ENCODE measurements at places on chromosomes 16 and 17.

- peak; percentile 88 for DNase-seq
Measured at GRCh38 chr17:41464682-41465081, 2.5 kb downstream of the KRT32 start.

GRCh38 chr16:26993511-26993910 lies 73.2 kb upstream of the C16orf82 start:
- no peak for DNase-seq

DNA sequence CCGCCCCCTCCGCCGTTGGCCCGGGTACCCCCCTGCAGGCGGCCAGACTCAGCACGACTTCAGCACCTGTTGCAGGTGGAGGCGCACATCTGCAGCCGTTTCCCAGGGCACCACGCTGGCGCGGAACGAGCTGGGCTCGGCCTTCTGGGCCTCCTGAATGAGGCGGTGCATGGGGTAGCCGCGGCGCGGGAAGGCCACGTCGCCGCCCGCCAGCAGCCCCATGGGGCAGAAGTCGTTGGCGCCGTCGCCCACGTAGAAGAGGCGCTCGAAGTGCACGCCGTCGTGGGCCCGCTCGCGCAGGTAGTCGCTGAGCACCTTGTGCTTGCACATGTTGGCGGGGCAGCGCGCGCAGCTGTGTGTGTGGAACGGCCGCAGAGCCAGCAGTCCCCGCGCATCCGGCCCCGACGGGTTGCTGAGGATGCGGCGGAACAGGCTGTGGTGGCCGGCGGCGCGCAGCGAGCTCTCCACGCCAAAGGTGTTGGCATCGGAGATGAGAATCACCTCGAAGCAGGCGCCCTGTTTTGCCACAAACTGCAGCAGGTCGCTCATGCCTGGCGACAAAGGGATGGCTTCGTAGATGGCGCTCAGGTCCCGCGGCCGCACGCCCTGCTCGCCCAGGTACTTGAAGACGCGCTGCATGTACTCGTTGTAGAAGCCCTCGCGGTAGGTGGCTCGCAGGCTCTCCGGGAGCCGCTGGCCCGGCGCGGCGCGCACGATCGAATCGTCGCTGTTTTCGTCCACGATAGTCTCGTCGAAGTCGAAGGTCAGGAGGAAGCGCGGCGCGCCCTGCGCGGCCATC lies 6.2 kb downstream of the PHOSPHO1 start:
- no peak for DNase-seq

GRCh38 chr16:21184834-21185233 lies 26.4 kb downstream of the LDAF1 start:
- DNase-seq: no peak

DNA sequence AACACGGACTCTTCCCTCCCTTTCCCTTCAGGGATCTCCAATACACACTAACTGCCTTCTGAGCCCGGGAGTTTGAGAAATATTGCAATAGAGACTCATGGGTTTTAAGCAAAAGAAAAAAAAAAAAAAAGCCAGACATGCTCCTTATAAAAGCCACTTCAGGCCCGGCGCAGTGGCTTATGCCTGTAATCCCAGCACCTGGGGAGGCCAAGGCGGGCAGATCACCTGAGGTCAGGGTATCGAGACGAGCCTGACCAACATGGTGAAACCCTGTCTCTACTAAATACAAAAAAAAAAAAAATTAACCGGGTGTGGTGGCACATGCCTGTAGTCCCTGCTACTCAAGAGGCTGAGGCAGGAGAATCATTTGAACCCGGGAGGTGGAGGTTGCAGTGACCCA lies 2.4 kb upstream of the HEXD start:
- no peak for DNase-seq

DNA sequence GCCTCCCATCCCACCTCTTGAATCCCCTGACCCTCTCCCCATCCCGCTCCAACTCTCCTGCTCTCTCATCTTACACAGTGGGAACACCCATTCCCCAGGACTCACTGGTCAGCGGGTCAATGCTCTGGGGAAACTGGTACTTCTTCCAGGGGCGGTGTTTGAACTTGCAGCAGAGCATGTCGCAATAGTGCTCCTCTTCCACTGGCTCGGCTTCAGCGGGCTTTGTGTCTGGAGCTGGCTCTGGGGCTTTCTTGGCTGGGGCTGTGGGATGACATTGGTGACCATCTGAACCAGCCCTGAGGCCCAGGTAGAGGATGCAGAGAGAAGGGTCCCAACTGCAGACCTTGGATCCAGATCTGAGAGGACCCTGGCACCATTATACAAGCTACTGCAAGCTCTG lies 51.9 kb downstream of the CNGB1 start:
- no peak for DNase-seq

DNA sequence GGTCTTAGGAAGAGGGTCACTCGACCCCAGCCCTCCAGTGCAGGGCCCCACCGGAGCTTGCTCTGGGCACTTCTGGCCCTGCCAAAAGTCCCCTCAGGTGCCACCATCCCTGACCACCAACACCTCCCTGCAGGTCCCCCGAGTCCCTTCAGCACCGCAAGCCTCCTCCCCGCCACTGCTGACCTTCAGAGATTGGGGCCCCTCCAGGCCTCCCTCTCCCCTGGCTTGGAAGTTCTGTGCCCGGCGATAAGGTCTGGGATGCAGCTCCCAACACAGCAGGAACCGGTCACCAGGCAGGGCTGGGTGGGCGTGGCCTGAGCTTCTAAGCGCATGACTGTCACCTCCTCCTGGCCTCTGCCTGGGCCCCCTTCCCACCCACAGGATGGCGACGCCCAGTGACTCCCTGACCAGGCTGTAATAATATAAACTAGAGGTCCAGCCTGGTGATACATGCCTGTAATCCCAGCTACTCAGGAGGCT lies 11.2 kb downstream of the PIEZO1 start:
- no peak for DNase-seq

Data from breast epithelium (tissue), 4 donors.